ENCODE measurements at places on chromosomes 11 and 22.
A peak's percentile ranks its signal among the peaks of the same experiment; 100 is the strongest.

- no peak for DNase-seq
These were observed 662.6 kb downstream of the METTL15 start for GRCh38 chr11:28770806-28771205.

DNA sequence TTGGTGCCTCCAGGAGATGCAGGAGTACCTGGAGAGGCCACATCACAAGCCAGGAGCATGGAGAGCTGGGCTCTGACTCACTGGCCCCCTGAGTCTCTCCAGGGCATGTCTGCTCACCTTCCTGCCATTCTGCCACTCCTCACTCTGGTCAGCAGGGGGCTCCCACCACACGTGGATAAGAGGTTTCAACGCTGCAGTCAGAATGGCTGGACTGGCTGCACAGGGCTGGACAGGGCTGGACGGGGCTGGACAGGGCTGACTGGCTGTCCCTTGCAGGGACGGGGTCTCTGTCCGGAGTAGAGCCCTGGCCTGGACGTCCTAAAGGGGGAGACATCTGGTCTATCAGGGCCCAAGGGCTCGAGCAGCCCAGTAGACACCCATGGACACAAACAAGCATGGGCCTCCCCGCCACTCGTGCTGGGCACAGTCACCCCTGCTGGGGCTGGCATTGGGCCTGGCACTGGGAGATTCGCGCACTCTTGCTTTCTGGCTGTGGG, 34.6 kb downstream of the CYTH4 start:
- peak; percentile 54 for DNase-seq

DNA sequence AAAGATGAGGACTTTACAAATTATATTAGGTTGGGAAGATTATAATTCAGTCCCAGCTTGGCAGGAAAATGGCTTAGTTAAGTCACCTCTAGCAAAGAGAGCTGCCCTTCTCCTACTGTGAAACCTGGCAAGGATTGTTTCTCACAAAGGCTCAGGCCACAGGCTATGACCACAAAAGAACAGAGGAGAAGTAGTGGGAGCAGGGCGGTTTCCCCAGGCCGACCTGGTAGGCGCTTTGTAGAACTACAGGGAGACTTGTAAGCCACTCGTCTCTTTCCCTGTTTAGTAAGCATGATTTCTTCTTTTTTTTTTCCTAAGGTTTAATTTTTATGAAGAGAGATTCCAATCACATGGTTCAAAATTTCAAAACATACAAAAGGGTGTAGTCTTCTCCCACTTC, 4.6 kb downstream of the SNAP29 start:
- DNase-seq = no peak

GRCh38 chr22:24440270-24440717, 12.9 kb downstream of the ADORA2A start:
- no peak for DNase-seq

DNA sequence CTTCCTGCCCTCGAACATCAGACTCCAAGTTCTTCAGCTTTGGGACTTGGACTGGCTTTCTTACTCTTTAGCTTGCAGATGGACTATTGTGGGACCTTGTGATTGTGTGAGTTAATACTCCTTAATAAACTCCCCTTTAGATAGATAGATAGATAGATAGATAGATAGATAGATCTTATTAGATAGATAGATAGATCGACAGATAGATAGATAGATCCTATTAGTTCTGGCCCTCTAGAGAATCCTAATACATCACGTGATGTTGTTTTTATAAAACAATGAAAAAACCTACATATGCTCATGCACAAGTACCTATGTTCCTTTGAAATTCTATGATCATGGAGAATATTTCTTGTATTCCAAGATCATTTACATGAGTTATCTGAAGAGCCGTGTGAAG, 23.9 kb downstream of the APOBEC3H start:
- DNase-seq = no peak

- no peak for DNase-seq
These were observed 62.0 kb downstream of the CCDC34 start for GRCh38 chr11:27300974-27301373.

- DNase-seq = no peak
These were observed 26.1 kb upstream of the RTL6 start for GRCh38 chr22:44523981-44524759.

DNA sequence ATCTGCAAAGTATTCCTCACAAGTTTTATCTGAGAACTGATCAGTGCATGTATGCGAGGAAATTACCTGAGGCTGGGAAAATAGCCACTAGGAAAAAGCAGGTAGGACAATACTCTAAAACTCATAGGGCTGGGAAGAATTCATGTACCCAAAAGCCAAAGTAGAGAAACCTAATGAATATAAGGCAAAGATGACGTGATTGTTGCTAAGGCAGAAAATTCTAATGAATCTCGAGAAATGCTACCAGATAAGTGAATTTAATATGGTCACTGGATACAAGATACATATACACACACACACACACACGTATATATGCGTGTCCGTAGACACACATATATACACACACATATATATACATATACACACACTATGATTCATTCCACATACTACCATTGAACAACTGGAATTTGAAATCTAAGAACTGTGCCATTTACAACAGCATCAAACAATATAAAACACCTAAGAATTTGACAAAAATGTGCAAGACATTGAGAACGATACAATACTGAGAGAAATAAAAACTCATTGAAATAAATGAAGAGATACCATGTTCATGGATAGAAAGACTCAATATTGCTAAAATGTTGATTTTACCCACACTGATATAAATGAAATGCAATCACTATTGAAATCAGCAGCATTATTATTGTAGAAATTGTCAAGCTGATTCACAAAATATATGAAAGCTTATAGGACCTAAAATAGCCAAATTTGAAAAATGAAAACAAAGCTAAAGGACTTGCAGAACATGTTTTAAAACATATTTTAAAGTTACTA, 46.4 kb downstream of the ARHGAP20 start:
- DNase-seq = no peak

DNA sequence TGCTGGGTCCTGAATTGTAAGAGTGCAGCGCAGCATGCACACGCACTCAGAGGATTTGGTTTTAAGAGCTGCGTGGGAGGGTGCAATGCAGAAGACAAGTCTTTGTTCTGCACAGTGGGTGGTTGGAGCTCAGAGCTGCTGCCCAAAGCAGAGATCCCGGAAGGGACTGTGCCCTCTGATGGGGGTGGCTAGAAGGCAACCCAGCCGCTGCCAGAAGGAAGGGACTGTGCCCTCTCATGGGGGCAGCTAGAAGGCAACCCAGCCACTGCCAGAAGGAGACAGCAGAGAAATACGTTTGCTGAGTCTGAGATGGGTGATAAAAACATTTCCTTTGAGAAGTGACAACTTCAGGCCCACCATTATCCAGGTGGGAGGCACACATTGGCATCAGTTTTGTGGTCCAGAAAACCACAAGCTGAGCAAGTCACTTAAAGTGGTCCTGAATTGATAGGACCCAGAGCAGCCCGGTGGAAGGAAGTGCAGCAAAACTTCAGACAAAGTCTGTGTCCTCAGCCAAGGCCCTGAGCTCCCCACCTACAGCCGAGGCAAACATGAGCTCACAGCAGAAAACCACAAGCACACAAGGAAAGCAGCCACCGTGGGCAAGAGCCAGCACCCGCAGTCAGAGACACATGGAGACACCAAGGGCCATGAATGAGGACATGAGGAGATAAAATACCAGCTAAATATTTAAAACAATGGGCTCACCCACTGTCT, 4.3 kb downstream of the KRTAP5-6 start:
- peak; percentile 45 for DNase-seq

Measured in T-helper 2 cell (primary cell).